ENCODE measurements at places on chromosomes 12 and 14.

DNA sequence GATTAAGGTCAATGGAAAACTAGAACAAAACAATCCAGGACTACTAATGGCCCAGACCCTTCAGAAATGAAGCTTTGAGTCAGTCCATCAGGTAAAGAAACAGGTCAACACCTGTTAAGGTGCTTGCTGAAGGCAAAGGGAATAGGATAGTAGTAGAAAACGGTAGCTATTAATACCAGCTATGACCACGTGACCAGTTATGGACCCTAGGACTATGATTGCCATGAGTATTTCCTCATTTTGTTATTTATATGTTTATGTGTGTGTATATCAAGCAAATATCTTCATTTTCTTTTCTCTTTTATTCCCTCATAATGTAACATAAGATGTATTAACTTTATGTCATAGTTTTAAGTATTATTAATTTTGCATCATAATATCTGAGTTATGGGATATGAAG is 25.6 kb downstream of the FKBP11 start:
- DNase-seq: no peak

DNA sequence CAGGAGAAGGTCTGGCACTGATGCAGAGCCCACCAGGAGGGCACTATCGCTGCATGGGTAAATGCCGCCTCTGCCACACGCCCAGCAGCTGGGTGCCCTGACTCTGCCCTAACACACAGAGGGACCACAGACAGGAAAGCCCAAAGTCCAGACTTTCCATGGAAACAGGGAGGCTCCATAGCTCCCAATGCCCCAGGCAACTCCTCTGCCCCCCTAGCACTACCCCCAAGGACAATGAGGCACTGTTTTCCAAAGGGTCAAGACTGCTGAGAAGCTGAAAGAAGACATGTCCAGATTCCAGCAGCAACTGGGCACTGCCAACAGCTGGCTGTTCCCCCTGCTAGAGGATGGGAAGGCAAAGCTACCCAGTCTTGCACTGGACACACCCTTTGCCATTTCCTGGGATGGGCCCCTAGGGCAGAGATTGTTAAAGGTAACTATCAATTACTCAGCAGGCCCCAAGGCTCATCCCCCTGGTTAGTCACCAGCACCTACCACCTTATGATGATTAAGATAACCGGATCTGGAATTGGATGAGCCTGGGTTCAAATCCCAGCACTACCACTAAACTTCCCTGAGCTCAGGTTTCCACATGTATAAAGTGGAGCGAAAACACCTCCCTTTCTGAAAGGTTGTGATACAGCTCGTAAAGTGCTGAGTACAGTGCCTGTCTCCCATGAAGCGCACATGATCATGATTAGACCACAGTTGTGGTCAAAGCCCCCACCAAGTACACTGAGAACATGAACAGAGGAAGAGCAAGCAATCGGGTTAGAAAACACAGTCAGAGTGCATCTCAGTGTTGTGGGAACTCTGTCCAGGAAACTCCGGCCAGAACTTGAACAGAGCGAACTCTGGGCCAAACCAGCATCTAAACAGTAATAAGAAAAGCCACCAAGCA is 3.3 kb downstream of the PXN start:
- DNase-seq: peak; percentile 39

DNA sequence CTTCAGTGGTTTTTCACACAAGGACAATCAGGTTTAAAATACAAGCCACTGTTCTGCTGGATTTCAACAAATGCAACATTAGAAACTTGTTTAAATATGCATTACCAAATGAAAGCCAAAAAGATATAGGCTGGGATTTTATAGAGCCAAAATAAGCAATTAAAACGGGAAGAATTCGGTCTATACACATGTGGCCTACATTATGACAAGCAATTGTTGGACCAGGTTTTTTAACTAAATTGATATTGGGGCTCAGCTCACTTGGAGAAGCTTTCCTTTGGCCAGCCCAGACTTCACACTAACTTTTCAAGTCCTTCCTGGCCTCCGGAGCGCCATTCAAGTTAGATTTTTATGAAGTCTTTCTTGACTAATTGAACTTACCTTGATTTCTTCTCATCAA is 16.9 kb upstream of the PDE3A start:
- DNase-seq: no peak

GRCh38 chr12:62860501-62861411 is 74.2 kb downstream of the PPM1H start:
- DNase-seq: no peak

GRCh38 chr12:108788076-108788782 is 56.9 kb upstream of the CORO1C start:
- DNase-seq: no peak

DNA sequence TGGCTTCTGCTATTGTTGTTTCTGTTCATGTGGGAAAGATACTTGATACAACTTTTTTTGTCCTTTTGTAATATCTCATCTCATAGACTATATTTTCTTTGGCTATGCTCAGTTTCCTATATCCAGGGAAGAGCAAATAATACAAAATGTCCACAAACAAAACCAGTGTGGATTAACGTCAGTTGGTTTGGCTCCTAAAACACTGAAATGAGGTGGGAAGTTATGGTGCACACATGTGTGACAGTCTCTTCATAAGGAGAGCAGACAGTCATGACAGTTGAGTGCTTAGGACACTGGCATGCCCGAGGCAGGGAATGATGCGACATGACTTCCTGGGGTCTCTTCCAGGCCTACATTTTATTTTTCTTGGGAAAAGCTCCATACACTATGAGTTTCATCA is 27.5 kb downstream of the RHOJ start:
- DNase-seq: no peak

DNA sequence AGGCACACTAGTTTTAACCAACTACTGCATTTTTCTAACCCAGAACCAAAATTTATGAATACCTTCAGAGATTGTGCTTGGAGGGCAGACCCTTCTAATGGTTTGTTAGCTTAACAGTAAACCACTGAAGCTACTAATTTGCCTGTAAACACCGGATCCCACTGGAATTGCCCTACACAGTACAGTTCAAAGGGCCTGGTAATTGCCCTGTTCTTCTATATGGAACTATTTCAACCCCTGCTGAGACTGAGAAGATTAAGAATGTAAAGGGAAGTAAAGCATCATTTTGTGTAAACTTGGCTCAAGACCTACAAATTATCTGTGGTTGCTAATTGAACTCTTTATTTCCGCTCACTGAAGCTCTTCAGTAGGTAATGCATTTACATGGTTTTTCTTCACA is 468.1 kb downstream of the NPAS3 start:
- DNase-seq: no peak

DNA sequence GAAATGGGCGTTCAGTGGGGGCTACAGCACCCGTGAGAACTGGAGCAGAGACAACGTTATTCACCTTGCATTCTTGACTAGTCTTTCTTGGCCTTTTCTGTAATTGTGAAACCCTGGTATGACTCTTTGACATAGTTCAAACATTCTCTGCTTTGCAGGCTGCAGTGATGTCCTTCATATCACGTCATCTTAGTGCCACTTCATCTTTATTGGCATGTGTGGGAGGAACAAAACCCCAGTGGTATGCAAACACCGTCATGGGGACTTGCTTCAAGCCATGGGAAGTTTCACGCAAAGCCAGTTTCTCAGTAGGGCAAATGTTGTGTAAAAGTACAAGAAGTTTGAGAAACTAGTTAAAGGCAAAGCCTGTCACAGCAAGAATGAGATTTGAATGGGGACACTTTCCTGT is 20.2 kb upstream of the DUSP16 start:
- DNase-seq: peak; percentile 73

- DNase-seq: no peak
Measured at GRCh38 chr14:39322807-39323206, 89.1 kb downstream of the MIA2 start.

DNA sequence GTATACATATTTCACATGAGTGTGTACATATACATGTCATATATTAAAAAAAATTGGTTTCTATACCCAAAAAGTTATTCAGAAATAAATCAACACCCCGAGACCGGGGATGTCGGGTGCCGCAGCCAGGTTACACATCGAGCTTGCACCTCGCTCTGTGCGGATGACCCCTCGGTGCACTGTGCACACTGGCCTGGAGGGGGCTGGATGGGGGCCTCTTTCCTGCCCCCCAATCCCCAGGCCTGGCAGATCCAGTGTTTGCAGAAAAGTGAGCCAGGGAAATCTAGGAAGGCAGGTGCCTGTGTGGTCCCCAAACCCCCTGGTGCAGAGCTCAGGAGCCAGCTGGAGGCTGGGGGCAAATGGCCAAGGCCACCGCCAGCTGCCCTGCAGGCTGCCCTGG is 27.1 kb upstream of the GPR68 start:
- DNase-seq: no peak

DNA sequence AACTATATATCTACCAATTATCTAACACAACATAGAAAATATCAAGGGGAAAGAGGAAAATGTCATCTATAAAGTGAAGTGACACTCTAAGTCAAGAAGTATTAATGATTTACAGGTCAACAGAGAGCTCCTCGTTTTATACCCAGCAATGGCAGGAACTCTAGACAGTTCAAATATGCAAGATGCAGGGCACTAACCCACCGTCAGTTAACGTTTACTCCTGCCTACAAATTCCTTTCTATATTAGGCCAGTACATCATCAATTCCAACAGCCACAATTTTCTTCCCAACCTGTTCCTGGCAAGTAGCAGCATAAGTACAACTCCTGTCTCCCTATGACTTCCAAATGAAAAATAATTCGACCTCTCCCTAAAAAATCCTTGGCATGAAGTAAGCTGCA is 9.0 kb upstream of the KANSL2 start:
- no peak for DNase-seq

DNA sequence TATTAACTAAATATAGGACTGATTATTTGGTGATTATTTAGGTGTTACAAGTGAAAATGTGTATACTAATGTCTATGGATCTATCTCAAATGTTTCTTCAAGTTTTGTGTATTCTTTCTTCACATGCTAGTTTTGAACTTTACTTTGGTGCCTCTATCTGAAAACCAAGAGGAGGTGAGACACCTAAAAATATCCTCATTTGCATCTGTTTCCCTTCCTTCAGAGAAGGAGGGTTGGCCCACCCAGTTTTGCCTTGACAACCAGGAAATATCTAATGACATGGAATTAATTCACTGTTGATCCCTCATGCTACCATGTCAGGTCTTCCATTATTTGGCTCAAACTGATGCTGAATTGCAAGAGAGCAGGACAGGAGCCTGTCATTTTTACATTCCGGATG is 500.4 kb downstream of the NELL2 start:
- no peak for DNase-seq

GRCh38 chr14:94395888-94396574 is 7.6 kb upstream of the SERPINA1 start:
- no peak for DNase-seq

DNA sequence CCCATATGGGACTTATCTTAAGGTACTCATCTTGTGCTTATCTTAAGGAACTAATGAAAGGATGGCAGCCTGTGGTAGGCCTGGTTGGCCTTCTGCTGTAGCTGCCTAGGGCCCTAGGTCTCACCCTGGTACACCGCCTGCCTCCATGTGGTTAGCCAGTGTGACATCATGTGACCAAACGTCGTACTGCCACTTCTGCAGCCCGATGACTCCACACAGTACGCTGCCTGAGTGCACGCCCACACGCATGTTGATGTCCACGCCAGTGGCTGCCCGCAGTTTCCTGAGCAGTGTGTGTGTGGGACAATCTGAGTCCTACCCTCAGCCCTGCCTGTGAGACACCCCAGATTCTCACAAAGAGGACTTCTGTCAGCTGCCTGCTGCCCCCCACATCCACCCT is 5.1 kb downstream of the ADCY4 start:
- DNase-seq: no peak

GRCh38 chr14:56162476-56162875 is 44.3 kb downstream of the PELI2 start:
- no peak for DNase-seq

- no peak for DNase-seq
Measured at GRCh38 chr12:96040305-96041133, 5.1 kb upstream of the LTA4H start.

DNA sequence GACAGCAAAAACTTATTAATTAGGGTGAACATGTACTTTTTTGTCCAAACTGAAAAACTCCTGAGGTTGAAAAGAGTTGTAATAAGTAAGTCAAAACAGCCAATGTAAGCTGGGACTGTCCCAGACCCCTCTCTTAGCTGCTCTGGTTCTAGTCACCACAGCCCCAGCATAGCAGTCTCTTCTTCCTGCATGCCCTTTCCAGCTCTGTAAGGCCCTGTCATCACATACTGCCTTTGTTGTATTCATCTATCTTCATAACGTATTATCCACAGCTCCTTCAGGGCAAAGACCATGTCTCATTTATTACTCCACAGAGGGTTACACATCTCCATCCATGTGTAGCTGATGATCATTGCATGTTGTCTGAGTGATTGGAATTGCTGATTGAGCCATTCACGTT is 56.5 kb downstream of the UTP20 start:
- no peak for DNase-seq

GRCh38 chr12:62861586-62861985 is 73.4 kb downstream of the PPM1H start:
- no peak for DNase-seq

DNA sequence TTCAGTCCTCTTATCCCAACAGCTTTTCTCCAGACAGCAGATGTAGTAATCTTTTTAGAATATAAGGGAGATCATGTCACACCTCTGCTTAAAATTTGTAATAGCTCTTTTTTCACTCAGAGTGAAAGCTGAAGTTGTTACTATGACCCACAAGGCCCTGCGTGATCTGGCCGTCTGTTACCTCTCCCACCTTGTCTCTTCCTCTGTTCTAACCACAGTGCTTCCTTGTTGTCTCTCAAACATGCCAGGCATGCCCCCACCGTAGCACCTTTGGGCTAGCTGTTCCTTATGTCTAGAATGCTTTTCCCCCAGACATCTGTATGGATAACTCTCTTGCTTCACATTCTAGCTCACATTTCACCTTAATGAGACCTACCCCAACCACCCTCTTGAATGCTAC is 6.5 kb downstream of the NECAP1 start:
- DNase-seq: no peak

DNA sequence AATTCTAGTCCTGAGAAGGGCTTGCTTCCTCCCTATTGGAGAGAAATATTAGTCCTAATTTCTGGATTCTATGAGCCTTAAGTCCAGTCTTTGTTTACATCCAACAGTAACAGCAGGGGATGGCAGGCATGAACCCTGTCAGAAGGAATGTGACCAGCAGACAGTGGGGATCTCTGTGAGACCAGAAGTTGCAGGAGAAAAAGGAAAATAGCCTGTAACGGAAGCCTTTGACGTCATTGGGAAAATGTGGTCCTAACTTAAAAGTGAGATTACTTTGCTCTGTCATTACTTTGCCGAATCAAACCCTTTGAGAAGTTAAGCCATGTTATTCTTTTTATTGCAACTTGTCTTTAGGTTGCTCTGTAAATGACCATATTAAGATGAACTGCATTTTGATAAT is 218.2 kb upstream of the PRICKLE1 start:
- DNase-seq: no peak

DNA sequence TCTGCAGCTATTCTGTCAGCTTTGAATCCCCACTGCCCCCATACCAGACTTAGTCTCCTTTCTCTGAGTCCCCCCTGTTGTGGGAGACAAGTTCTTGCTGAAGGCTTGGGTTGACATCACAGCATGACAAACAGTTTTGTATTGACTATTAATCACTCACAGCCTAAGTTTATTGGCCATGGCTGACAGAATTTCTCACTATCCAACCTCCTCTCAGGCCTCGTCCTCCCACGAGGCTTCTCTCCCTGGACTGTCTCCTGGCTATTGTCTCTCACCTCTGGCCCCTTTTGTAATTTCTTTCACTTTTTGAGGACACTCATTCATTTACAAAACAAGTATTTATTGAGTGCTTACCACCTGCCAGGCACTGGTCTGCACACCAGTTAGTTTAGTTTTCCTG is 35.2 kb upstream of the DCD start:
- DNase-seq: no peak

All from stimulated activated naive CD8-positive, alpha-beta T cell treated with anti-CD3 and anti-CD28 coated beads, Interleukin-15, amount 100 ng/mL, for 72 hours (primary cell).